ENCODE measurements at places on chromosomes 6 and 20. TPM values are rescaled to one million over a fixed set of nuclear protein-coding genes. Genes with fewer than 3 reads are reported as not detected.

Gene KCNK16
- total RNA-seq = not detected

DNA sequence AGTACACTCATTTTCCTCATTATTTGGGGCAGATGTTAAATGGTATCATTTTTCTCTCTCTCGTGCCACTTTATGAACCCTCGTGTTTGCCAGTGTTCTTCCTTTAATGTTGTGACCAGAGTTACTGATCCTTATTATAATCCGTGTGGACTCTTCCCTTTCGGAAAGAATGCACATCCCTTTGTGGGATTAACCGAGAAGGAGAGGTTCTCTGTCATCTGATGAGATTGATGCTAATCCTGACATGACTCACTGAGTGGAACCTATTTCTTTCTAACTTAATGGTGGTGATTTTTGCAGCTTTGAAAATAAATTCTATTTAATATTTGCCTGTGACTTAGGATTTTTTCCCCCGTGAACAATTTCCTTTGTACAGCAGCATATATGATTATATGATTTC lies 300.0 kb upstream of the MAN1A1 start:
- no peak for DNase-seq

GRCh38 chr20:33933469-33933909 lies 60.2 kb upstream of the RALY start:
- no peak for DNase-seq

Gene APCDD1L
- 1.7 TPM for total RNA-seq

- DNase-seq = no peak
These were observed 127.4 kb upstream of the AFDN start for GRCh38 chr6:167699141-167699931.

Gene FAXC
- 7.2 TPM for total RNA-seq

Gene SMLR1
- total RNA-seq = not detected

Gene CCDC170
- 0.06 TPM for total RNA-seq

GRCh38 chr6:117564681-117565080 lies 37.6 kb downstream of the GOPC start:
- no peak for DNase-seq

DNA sequence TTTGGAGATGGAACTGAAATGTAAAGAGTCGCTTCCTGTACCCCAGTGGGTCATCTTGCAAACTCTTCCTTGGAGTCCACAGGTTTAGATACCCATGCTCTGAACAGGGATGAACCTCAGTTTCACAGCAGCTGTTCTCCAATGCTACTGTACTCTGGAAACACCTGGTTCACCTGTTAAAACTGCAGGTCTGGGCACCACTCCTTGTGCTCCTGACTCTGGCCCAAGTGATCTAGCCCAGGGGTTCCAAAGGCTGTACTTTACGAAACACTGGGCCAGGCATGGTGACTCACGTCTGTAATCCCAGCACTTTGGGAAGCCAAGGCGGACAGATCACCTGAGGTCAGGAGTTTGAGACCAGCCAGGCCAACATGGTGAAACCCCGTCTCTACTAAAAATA lies 102.1 kb downstream of the ATP9A start:
- DNase-seq = no peak

Gene SLC26A8
- total RNA-seq = 1.4 TPM

Gene HLA-DQB1
- total RNA-seq = 0.51 TPM

Gene TREML2
- 0.07 TPM for total RNA-seq

DNA sequence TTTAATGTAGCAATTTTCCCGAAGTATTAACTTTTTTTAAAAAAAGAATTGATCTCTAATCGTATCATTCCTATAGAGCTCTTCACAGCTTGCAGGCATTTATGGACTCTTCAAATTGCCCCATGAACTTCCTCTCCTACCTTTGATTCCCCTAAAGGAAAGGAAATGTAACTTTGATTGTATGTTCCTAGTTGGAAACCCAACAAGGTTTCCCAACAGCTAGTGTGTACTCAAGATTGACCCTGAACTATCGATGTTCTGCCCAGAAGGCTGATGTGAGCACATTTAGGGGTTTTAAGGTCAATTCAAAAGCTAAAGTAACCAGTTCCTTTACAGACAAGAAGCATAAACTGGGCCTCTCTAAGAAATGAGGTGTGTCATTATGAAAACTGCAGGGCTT lies 491.7 kb downstream of the PTPRT start:
- no peak for DNase-seq

GRCh38 chr6:42367353-42368011 lies 84.2 kb downstream of the TRERF1 start:
- DNase-seq = no peak

- no peak for DNase-seq
These were observed at the start of gene TAAR1 for GRCh38 chr6:132659082-132659481. TAAR1 (minus strand) TSS chr6:132659182; CDS start chr6:132646003, 13,179 bp downstream.

Gene LRRC73
- total RNA-seq = not detected

Gene TMEM200A
- total RNA-seq = 2.1 TPM

DNA sequence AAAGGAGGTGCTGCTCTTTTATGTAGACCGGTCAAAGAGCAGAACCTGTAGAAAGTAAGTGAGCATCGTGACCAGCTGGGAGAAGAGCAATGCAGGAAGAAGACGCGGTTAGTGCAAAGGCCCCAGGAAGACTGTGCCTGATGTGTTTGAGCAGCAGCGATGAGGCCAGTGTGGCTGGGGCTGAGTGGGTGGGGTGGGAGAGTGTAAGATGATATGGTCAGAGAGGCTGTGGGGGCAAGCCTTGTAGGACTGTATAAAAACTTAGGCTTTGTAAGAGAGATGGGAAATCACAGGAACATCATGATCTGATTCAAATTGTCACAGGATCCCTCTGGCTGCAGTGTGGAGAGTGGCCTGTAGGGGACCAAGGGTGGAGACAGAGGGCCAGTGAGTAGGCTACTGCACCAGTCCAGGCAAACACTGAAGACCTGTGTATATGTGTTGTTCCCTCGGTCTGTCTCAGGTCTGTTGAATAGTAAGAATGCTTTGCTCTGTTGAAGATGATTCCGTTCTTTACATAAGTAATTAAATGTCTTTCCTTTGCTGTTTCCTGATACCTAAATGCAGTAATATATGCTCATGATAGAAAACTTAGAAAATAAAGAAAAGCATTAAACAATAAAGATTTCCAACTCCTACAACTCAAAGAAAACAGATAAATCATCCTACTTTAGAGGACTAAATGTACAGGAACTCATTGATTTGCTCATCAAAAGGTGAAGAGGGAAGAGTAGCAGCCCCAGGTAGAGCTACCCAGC lies 23.6 kb upstream of the WFDC2 start:
- DNase-seq = no peak

Gene OR2H1
- not detected for total RNA-seq
